Jurkat, Clone E6-1 (cell line): ENCODE measurements at places on chromosomes 16 and 17.

DNA sequence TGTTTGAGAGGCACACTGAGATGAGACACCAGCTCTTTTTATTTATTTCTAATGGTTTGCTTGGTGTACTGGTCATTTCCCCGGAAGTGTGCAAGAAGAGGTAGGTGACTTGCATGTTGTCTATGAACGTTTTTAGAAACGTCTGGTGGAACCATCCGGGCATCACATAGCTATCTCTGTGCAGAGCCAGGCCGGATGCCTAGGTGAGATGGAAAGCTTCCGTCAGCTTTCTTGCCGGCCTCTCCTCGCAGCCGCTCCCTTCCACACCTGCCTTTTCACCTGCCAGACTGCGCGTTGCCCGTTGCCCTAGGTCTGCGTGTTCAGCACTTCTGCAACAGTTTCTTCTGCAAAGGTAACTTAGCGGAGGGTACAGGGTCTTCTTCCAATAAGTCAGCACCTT lies 416.0 kb downstream of the WWOX start:
- no peak for DNase-seq

GRCh38 chr16:83974475-83974874 lies 6.4 kb downstream of the NECAB2 start:
- no peak for DNase-seq

- no peak for DNase-seq
These were observed 144.3 kb downstream of the ITFG1 start for GRCh38 chr16:47316442-47317015.

GRCh38 chr17:78986649-78987328 lies 7.1 kb upstream of the LGALS3BP start:
- DNase-seq, result no peak

- DNase-seq, result no peak
These were observed 97.8 kb downstream of the NXN start for GRCh38 chr17:881778-882177.

GRCh38 chr16:23408823-23409298 lies 44.1 kb downstream of the COG7 start:
- DNase-seq, result no peak

DNA sequence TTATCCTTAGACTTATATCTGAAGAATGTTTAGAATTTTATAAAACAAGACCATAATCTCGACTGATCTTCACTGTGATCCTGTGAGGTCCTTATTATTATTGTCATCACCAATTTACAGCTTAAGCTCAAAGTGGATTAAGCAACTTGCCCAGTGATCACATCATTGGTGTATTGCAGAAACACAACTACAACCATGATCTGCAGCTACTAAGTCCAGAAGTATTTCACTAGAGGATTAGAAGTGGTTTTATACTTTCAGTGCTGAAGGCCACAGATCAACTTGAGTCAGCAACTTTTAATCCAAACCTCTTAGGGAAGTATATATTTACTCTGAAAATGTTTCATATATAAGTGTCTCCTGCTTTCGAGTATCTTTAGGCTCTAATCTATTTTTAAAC lies 624.3 kb upstream of the SOX9 start:
- DNase-seq, result no peak

GRCh38 chr17:36641877-36642845 lies 40.8 kb downstream of the MRM1 start:
- no peak for DNase-seq

DNA sequence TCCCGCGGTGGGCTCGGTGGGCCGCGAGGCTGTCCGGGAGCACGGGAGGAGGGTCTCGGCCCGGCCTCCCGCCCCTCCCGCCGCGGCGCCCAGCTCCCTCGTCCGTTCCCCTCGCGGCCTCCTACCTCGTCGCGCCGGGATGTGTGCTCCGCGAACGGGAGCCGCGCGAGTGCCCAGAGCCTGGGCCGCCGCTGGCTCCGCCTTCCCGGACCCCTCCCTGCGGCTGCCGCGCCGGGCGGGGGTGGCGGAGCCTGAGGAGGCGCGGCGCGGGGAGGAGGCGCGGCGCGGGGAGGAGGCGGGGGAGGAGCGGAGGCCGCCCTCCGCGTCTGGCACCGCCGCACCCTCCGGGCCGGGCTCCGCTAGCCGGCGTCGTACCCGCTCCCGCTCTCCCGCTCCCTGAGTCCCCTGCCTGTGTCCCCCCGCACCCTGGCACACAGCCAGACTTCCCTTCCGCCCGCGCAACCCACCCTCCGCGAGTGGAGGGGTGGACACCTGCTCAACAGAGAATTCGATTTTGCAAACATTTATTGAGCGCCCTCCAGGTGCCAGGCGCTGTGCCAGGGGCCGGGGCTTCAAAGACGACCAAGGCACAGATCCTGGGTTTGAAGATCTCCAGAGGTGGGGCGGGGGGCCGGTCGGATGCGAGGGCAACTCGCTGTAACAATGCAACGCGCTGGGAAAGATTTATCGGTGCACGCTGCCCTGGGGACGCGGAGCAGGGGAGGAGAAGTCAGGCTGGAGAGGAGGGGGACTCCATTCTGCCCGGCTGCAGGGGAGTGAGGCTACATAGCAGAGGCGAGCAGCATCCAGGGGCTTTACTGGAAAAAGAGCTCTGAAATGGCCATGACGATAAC lies at the start of gene MPP3:
TSS of gene MPP3 (minus strand) at position 171 of the 854 bp plus-strand sequence. CDS start 1,240 bp downstream, outside the sequence.
- DNase-seq, result no peak

GRCh38 chr16:77564791-77565390 lies 130.1 kb upstream of the ADAMTS18 start:
- DNase-seq, result no peak

DNA sequence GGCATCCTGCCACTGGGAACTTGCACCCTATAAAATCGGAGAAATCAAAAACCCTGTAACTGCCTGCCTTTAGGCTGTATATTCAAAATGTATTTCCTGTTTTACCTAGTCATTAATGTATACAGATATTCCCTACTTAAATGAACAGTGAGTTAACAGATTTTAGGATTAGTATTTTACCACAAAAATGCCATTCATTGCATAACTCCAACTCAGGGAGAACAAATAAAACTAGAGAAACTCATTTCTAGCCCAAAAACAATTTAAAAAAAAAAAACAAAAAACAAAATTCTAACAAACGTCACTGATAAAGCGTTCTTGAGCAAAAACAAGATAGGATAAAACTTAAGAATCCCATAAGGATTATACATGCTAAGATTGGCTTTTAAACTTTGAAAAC lies 3.7 kb upstream of the DHX33 start:
- no peak for DNase-seq

DNA sequence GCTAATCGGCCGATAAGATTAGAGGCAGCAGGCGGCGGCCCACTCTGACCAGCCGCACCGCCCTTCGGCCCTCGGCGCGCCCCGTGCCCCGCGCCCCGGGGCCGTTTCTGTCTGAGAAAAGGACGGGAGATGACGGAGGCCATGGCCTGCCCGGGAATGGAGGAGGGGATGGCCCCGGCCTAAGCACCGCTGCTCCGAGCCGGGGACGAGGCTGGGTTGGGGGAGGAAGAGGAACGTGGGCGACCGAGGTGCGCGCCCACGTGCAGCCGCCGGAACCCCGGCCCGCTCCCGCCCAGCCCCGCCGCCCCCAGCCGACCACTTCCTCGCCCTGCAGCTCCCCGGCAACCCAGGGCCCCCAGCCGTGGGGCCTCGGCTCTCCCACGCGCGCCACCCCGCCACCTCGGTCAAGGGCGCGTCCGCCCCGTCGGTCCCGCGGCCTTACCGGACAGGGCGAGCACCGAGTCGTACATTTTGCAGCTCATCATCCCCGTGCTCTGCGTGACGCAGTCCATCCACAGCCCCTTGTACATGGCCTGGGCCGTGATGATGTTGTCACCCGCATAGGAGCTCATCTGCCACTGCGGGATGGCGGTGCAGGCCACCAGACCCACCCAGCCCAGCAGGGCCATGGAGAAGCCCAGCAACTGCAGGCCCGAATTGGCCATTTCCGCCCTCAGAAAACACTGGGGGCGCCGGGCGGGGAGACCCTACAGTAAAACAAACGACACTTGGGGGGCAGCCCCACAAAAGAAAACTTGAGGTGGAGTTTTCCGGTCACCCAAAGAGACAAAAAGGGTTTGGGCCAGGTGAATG lies 693 bp downstream of the CLDN7 start:
- no peak for DNase-seq

DNA sequence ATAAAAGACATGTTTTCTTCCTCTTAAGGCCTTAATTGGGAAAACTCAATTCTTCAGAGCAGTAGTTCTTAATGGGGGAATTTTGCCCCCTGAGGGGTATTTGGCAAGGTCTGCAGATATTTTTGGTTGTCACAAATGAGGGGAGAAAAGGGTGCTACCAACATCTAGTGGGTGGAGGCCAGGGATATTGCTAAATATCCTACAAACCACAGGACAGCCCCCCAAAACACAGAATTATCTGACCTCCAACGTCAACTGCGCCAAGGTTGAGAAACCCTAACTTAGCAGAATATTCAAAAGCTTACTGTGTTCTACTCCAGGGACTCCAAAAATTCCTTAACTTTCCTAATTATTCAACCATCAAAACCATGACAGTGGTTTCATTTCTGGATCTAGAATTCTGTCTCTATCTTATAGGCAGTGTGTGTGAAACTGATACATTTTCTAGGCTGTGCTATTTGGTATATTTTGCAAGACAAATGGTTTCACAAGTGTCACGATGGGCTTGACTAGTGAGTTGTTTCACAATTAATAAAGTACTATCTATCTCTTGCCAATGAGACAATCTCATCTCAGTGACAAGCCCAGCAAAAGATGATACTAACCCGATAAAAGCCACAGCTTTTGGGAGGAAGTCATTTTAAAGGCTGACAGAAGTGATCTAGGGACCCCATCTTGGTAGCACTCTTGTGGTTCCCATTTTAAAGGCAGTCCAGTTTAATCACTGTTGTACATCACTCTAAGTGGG lies 14.7 kb downstream of the TXNDC11 start:
- no peak for DNase-seq

DNA sequence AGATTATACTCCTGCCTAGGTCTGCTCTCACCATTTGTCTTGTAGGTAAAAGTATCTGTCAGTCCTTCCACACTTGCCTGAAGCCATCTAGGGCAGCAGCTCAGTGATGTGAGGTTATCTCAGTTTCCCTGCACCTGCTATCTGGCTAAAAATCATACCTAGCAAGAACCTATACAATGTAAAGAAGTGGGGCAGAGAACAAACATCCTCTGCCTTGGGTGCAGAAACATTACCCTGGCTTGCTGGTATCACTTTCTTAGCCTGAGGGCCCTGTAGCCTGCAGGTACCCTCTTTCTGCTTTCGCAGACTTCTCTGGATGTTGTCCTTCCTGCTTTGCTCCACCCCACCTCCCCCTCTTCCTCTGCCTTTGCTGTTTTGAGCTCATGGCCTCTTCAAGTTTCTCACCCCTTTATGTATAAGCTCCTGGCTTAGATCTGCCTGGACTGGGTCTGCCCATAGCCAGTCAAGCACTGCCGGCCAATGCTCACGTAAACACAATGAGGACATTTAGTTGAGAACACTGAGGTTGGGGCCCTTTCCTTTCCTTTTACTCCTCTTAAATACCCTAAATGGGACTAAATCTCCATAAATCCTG lies 8.7 kb upstream of the SDK2 start:
- DNase-seq, result no peak

DNA sequence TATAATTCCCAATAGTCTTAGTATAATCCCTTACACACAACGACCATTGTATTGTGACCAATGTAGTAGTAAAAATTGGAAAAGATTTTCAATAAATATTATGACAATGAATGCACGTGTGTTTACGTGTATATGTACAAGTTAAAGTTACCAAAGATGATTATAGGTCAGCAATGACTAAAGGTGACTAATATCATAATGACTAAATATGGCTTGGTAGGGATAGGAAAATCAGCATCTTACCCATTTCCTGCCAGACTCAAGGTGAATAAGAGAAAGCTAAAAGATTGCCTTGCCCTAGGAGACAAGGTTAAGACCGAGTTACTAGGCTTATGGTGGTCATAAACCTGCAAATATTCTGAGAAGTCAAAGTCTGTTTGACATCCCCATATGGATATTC lies 34.4 kb downstream of the CPD start:
- no peak for DNase-seq

GRCh38 chr16:31093132-31093703 lies 1.4 kb downstream of the VKORC1 start:
- no peak for DNase-seq

DNA sequence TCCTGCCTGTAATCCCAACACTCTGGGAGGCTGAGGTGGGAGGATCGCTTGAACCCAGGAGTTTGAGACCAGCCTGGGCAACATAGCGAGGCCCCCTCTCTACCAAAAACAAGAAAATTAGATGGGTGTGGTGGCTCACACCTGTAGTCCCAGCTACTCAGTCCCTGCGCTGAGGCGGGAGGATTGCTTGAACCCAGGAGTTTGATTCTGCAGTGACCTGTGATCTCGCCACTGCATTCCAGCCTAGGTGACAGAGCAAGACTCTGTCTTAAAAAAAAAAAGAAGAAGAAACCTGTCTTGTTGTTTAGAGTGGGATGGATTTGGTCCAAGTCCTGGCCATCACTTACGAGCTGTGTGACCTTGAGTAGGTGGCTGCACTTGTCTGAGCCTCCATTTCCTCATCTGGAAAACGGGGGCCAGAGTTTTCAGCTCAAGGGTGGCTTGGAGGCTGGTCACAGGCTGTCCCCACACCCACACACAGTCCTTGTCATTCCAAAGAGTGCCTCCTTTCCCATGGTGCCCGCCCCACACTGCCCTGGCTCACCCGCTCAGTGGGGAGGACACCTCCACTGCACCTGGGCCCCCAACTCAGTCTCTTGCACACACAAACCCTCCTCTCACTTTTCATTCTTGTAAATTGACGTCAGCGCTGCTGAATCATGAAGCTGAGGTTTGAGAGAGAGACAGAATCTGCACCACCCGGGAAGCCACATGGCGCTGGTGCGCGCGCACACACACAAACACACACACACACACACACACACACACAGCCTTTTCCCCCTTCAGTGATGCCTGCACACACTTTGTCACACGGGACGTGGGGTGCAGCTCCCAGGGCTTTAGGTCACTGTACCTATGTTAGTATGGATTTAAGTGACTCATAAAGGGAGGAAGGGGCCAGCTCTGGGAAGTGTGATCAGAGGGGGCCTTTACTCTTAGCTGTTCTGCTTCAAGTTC lies 4.2 kb downstream of the SOCS1 start:
- DNase-seq, result peak; percentile 60

DNA sequence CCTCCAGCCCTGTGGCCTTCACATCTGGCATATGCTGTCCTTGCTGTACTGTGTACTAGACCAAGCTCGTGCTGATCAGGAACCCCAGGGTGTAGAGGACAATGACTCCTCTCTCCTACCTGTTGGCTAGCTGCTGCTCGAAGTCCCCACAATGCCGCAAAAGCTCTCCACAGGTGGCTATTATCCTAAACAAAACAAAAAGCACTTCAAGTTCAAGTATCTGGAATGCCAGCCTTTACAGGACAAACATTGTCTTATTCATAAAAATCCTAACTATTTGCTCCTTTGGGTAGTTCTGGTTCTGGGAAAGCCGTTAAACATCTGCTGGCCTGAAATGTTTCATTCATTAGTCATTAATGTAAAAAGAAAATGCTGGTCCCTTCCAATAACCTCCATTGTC lies 42.8 kb downstream of the COG7 start:
- no peak for DNase-seq

GRCh38 chr17:77881545-77881944 lies 77.0 kb upstream of the TNRC6C start:
- peak; percentile 86 for DNase-seq

GRCh38 chr16:74868501-74868900 lies 93.9 kb upstream of the FA2H start:
- peak; percentile 67 for DNase-seq
